NCI-H226 (cell line): ENCODE measurements at places on chromosomes 11 and 22.
A peak's percentile ranks its signal among the peaks of the same experiment; 100 is the strongest.

- DNase-seq, result no peak
Observed at GRCh38 chr11:63769714-63770455, 1.3 kb upstream of the ZFTA start.

DNA sequence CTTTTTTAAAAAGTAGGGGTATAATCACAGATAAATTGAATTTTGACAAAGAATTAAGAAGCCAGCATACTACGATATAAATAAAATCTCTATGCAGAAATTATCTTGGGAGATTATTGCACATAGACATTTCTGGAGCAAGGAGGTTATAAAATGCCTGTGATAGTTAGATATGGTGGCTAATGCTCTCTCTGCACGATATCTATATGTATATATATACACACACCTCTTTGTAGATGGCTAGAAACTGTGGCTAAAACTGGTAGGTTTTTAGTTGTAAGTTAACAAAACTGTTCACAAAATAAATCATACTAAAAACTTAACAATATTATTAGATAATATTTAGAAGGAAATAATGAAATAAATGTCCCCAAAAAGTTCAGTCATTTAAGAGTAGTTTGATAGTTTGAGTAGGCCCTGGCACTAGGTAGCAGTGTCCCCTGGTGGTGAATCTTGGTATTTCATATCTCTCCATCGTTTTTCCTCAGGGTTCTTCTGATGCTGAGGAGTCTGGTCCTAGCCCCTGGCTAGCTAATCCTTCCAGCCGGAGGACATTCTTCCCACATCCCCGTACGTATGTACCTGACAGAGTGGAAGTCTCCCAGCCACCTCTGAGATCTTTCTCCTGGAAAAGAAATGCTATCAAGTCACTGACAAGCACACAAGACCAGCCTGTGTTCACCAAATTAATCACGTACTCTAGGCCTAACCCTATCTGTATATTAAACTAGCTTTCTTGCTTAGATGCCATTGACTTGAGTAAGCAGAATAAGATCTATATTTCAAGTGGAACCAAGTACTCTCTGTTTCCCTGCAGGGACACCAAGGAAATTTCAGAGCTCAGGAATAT lies 32.2 kb downstream of the ART5 start:
- DNase-seq, result no peak

GRCh38 chr11:64786308-64786707 lies 8.0 kb upstream of the SF1 start:
- no peak for DNase-seq

DNA sequence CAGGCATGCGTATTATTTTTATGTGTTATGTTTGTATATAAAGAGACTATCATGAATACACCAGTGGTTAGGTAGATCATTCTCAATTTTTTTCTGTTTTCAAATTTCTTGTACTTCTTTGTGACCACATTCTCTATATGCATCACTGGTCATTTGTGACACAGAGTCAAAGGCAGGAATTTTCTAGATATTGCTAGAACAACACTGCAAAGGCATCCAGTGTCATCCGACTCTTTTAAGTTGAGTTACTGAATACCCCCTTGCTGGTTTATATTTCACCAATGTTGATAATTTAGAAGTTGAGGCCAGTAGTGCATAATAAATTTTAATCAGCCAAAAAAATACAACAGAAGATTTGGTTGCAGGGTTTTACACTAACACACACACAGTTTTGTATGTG lies 351.8 kb downstream of the CASP12 start:
- DNase-seq, result no peak

DNA sequence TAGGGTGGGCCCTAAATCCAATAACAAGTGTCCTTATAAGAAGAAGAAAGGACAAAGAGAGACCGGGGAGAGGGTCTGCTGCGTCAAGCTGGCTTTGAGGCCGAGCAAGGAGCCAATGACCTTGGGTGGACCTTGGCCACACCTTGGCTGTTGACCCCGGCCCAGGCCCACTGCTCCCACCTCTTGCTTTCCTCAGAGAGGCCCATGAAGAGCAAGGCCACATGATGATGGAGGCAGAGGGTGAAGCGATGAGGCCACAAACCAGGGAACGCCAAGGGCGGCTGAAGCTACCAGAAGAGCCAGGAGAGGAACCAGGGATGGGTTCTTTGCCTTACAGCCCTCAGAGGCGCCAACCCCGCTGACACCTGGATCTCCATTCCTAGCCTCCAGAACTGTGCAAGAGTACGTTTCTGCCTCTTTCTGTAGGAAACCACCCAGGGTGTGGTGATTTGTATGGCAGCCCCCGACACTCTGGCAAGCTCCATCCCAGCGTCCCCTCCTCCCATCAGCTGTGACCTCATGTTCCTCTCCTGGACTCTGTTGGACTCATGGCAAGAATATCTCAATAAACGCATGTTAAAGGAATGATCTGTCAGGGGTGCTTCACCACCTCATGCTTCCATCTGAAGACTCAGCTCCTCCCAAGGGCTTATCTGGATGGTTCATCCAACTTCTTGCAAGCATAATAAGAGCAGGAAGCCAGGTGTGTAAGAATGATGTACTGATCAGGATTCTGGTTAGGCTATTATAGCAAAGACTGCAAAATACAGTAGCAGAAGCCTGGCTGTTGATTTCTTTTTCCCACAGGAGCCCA lies 41.6 kb upstream of the LINC01488 start:
- DNase-seq, result no peak

- no peak for DNase-seq
Observed at GRCh38 chr22:17707526-17707925, 66.7 kb downstream of the BID start.

DNA sequence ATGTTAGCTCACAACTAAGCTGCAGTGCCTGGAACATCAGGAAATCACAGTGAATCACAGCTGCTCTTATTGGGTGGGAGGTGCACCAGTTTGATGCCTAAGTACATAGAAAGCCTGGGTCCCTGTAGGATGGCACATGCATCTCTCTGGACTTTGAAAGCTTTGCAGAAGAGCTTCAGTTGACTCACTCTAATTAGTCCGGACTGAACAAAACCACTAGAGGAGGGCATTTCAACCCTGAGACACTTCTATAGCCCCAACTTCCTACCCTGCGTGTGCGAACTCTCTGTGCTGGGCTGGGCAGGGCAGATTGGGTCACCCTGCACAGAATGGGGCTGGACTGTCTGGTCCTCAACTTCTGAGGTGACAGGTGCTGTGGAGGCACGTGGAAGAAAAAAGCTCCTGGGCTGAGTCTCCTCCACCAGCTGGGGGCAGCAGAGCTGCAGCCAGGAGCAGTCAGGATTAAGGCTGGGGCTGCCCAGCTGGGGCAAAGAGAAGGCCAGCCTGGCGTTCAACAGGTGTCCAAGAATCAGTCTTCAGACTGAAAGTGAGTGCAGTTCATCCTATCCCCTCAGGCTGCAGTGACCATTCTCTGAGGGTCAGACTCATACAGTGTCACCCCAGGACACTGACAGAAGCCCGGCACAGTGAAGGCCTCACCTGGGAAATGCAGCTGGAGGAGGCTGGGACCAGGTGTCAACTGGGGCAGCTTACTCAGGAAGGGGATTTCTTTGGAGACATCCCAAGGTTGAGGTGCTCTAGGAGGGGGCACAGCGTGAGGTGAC lies 22.1 kb downstream of the GGTLC2 start:
- peak; percentile 5 for DNase-seq

DNA sequence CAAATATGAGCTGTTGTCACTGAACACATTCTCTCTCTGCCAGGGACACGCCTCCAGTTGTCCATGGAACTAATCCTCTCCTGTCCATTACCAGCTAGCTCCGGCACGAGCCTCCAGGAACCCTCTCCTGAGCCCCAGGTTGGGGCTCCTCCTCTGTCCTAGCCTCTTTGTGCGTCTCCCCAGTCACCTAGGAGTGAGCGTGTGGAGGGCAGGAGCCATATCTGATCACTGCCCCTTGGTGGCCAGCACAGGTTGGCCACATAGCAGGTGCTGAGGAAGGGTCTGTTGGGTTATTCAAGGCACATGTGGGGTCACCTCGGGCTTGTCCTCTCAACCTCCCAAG lies 2.5 kb downstream of the SYVN1 start:
- DNase-seq, result no peak

DNA sequence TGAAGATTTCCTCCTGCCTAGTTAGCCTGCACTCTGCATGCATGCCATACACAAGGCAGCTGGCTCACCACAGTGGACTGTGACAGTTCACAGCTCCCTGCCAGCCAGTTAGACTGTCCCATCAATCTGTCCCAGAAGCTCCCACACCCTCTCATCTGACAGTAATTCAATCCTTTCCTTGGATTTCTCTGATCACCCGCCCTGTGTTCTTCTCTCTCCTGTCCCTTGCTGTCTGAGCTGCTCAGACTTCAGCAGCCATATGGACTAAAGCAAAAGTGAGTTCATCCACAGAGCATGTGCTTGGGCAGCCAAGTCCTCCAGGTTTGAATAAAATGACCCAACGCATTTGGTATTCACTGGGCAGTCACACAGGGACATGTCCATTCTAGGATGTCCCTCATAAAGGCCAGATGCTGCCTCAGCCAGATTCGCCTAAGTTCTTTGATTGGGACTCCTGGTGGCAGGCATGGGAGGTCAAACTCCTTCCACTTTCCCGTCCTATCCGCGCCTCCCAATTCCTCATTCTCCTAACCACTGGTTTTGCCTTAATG lies 54.5 kb upstream of the ZBTB44 start:
- DNase-seq, result no peak

DNA sequence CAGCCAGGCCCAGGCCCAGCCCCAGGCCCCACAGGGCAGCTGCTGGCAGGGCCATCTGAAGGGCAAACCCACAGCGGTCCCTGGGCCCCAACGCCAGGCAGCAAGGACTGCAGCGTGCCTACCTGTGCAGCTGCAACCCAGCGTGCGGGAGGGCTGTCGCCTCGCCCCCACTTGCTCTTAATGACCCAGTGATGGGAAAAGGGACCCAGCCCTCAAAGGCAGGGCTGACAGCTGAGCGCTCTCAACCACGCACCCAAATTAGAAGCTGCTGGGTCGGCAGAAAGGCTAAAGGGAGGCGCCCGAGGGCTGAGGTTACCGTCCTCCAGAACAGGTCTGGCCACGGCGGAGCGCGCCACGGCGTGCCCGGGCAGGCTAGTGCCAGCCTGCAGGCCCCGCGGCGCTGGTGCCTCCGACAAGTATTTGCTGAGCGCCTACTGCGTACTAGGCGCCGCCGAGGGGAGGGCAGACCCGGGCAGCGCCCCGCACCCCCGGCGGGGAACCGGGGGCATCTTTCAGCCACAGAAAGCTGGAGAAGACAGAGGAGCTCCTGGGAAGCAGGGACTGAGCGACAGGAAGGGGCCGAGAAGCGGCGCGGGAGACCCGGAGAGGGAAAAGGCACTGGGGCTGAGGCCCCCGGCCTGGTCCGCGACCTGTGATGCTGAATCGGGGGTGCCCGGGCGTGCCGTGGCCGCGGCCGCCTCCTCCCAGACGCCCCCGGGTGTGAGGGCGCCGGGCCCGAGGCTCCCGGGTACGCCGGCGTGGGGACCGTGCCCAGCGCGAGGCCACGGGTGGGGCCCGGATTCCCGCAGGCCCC lies 773 bp downstream of the HRAS start:
- no peak for DNase-seq

GRCh38 chr11:776561-777287 lies 563 bp downstream of the GATD1 start:
- no peak for DNase-seq
